ENCODE measurements at places on chromosomes 2 and 18. TPM values are rescaled to one million over a fixed set of nuclear protein-coding genes. Genes with fewer than 3 reads are reported as not detected.

DNA sequence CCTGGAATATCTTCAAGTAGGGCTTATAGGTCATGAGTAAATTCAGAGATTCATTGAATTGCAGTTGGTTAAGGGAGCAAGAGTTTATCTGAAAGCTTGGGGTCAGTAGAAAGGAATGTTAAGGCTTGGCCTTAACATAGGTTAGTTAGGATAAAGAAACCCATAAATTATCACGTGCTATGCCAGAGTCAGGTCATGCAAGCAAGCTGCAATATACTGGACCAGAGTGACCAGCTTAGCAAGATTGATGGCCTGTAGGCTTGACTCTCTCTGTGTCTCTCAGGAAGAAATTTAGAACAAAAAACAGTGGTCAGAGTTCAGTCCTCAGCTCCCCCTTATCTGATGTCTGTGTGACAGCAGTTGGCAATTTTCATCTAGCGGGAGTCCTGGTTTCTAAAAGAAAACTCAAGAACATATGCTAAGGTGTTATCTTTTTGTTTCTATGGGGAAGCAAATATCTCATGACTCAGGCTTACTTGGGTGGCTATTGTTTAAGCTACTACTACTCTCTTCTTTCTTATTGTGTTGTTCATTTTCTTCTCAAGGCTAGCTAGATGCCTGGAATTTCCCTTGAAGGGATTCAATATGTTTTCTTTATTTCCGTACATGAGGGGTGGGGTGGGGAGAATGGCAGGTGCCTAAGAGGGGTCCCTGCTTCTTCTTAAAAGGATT is 28.7 kb upstream of the MARCO start:
- H3K4me3 ChIP-seq = no peak overlapping the region
- H3K36me3 ChIP-seq = no peaks in the 10 kb centered on the region
- no peaks in the 10 kb centered on the region for H3K27me3 ChIP-seq
- no peak overlapping the region for H3K27ac ChIP-seq

- no peaks in the 10 kb centered on the region for H3K36me3 ChIP-seq
- no peak overlapping the region for H3K27ac ChIP-seq
- no peak for DNase-seq
- no peak overlapping the region for H3K4me3 ChIP-seq
- H3K27me3 ChIP-seq = no peaks in the 10 kb centered on the region
- no peaks in the 10 kb centered on the region for H3K4me1 ChIP-seq
Observed at GRCh38 chr2:49044350-49045079, 109.8 kb downstream of the FSHR start.

DNA sequence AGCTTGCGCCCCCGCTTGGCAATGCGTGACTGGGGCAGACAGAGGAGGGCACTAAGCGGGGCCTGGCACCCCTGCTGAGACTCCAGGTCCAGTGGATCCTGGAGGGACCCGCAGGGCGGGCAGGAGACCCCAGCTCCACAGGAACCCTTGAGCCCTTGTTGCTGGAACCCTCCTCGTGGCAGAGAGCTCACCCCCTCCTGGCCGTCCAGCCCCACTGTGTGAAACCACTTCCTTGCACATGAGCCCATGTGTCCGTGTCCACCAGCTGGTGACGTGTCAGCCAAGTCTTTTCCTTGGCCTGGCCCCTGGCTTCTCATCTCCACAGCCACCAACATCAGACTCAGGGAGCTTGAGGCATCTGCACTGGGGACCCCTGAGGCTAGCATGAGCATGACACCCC is 38.0 kb downstream of the BIN1 start:
- H3K4me3 ChIP-seq = no peak overlapping the region
- no peak for DNase-seq
- no peak overlapping the region for H3K27ac ChIP-seq
- no peaks in the 10 kb centered on the region for H3K27me3 ChIP-seq

- H3K27me3 ChIP-seq = no peaks in the 10 kb centered on the region
- H3K36me3 ChIP-seq = no peaks in the 10 kb centered on the region
Observed at GRCh38 chr18:29154196-29154757, 977.3 kb upstream of the CDH2 start.

- no peaks in the 10 kb centered on the region for H3K36me3 ChIP-seq
- no peaks in the 10 kb centered on the region for H3K27me3 ChIP-seq
- no peak overlapping the region for H3K4me3 ChIP-seq
- no peaks in the 10 kb centered on the region for H3K4me1 ChIP-seq
Observed at GRCh38 chr2:147567136-147567535, 277.7 kb upstream of the ACVR2A start.

DNA sequence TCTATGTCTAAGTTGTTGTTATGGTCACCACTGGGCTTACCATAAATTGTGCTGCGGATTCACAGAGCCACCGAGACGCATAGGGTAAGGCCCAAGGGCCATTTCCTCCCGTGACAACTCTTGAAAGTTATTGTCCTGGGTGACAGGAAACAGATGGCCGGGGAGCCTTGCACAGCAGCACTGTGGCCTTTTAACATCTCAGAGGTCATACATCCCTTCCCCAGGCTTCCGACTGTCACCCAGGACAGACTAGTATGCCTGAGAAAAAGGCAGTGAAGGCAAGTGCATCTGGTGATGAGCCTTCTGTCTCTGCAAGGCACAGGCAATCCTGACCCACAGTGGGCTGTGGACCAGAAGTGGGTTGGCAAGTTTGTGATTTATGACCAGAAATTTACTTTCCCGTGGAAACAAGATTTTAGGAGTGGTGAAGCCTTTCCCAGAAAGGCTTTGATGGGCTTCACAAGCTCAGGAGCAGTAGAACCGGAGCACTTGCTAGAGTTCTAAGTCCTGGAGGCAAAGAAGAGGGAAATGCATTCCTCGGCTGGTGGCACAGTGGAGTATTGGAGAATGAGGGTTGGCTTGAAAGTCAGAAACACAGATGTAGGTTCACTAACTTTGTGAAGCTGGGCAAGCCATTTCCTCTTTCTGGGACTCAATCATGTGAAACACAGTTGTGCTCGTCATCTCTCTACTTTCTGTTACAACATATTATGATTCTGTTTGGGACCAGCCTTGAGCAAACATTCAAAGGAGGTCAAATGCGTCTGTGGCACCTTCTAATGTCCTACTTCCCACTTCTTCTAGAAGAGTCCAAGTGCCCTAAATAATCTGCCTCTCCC is 2.0 kb upstream of the CAPN14 start:
- no peaks in the 10 kb centered on the region for H3K4me1 ChIP-seq
- no peak for DNase-seq
- no peak overlapping the region for H3K27ac ChIP-seq
- H3K36me3 ChIP-seq = no peaks in the 10 kb centered on the region
- no peak overlapping the region for H3K4me3 ChIP-seq
- no peaks in the 10 kb centered on the region for H3K27me3 ChIP-seq

DNA sequence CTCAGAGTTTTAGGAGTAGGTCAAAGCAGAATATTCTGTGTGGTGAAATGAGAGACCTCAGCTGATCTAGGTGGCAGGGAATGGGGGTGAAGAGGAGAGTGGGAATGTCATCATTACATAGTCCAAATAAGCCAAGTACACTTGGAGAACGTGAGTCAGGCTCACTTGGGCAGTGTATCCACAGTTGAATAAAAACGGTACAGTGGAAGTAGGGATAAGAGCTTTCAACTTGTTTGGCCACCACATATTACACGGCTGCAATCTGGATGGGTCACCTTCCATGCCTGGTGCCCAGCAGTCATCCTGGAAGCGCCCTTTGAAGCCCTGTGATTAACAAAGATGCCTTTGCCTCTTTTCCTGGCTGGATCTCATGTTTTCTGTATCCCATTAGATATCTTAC is 28.6 kb downstream of the MIB1 start:
- no peak overlapping the region for H3K4me3 ChIP-seq
- no peaks in the 10 kb centered on the region for H3K4me1 ChIP-seq
- no peak overlapping the region for H3K27ac ChIP-seq
- H3K27me3 ChIP-seq = no peaks in the 10 kb centered on the region
- no peaks in the 10 kb centered on the region for H3K36me3 ChIP-seq
- no peak for DNase-seq

DNA sequence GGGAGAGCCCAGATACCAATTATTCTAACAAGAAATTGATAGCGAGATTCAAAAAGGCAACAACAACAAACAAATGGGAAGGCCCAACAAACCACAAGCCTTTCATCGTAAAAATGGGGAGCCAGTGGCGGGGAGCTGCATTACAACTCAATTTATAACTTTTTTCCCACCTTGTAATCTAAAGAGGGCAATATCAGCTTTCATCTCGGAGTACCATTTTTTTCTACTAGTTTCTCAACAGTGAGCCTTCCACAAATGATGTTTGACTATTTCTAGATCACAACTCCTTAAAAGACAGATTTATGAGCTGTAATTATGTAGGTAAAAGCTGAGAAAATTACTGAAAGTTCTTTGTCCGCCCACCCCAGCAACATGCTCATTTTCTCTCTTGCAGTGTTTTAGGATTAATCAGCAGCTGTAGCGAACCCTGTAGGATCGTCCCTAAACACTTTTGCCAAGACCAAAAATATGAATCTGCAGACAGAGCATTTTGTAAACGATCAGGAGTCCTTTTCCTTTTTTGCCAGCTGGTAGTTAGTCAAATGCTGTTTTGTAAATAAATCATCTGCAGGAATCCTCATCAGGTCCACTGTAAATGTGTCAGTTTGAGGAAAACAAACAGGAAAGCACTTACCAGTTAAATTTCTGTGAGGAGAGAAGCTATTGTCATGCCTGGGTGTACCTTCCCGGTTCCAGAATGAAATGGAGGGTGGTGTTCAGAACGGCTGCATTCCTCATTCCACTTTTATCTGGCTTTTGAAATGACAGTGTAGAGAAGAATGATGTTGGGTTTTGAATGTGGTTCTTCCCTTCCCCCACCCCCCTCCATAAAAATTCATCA is 53.2 kb downstream of the EEF1B2 start:
- no peaks in the 10 kb centered on the region for H3K27me3 ChIP-seq
- no peaks in the 10 kb centered on the region for H3K4me1 ChIP-seq
- H3K27ac ChIP-seq = no peak overlapping the region
- no peak overlapping the region for H3K4me3 ChIP-seq
- no peaks in the 10 kb centered on the region for H3K36me3 ChIP-seq

- no peaks in the 10 kb centered on the region for H3K4me1 ChIP-seq
- H3K27ac ChIP-seq = no peak overlapping the region
- H3K27me3 ChIP-seq = no peaks in the 10 kb centered on the region
- H3K4me3 ChIP-seq = no peak overlapping the region
Observed at GRCh38 chr2:29233428-29233827, 118.2 kb downstream of the CLIP4 start.

- H3K4me3 ChIP-seq = no peak overlapping the region
- peaks cover 5% of the 10 kb centered on the region for H3K36me3 ChIP-seq
- no peak overlapping the region for H3K27ac ChIP-seq
- DNase-seq = no peak
- no peaks in the 10 kb centered on the region for H3K4me1 ChIP-seq
- H3K27me3 ChIP-seq = no peaks in the 10 kb centered on the region
Observed at GRCh38 chr2:9846554-9846953, 3.3 kb downstream of the TAF1B start.

DNA sequence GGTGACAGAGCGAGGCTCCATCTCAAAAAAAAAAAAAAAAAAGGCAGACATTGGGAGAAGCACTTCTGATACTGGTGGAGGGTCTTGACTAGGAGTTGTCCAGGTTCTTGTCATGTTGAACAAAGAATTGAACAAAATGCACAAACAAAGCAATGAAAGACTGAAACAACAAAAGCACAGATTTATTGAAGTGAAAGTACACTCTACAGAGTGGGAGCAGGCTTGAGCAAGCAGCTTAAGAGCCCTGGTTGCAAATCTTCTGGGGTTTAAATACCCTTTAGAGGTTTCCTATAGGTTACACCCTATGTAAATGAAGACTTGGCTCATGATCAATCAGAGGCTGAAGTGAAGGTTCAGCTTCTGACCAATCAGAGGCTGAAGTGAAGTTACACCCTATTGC is 6.4 kb upstream of the SS18 start:
- DNase-seq = no peak
- no peaks in the 10 kb centered on the region for H3K4me1 ChIP-seq
- H3K36me3 ChIP-seq = no peaks in the 10 kb centered on the region
- H3K4me3 ChIP-seq = no peak overlapping the region

DNA sequence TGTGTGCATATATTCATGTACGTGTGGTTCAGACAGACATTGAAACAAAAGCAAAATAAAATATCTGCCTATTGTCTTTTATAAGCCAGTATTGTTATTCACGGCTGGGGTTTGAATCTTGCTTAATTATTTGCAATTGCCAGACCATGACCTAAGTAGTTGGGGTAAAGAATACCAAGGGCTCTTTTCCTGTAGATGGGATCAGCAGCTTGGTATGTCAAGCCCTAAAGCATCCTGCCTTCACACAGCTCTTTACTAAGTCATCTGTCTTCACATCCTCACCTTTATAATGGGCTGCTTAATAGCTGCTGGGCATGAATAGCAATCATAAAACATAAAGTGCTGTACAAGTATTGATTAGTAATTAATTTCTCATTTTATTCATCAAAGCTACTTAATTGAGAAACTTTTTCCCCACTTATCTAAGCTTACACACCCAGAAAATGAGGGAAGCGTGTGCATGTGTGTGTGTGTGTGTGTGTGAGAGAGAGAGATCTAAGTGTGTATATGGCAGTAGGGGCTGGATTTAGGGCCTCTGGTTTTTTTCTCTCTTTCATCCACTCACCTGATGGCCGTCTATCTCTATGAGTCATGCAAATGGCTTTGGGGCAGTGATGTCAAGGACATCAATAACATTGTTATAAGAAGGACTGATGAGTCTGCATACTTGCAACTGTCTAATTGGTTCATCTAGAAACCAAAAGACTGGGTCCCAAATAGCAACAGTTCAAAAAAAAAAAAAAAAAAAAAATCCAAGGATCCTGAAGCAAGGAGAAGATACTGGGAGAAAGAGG is 244.1 kb upstream of the TNP1 start:
- no peak overlapping the region for H3K4me3 ChIP-seq
- peak overlapping the region; percentile 57 for H3K27ac ChIP-seq
- H3K27me3 ChIP-seq = no peaks in the 10 kb centered on the region
- H3K36me3 ChIP-seq = no peaks in the 10 kb centered on the region

GRCh38 chr2:45648636-45649035 is 2.8 kb upstream of the PRKCE start:
- H3K27me3 ChIP-seq = no peaks in the 10 kb centered on the region
- DNase-seq = no peak
- H3K36me3 ChIP-seq = no peaks in the 10 kb centered on the region
- H3K4me3 ChIP-seq = no peak overlapping the region

RAB6C gene
- total RNA-seq = 0.36 TPM

SCLY gene
- total RNA-seq = 14.1 TPM

FABP1 gene
- total RNA-seq = not detected

CFC1 gene
- total RNA-seq = not detected

SCN1A gene
- not detected for total RNA-seq

FIGLA gene
- not detected for total RNA-seq

SCYGR6 gene
- not detected for total RNA-seq

KCNE4 gene
- total RNA-seq = 21.5 TPM

NEMP2 gene
- total RNA-seq = 8.0 TPM

ERBB4 gene
- 28.6 TPM for total RNA-seq

DPP4 gene
- 3.5 TPM for total RNA-seq
